Mesenchymal stem cell (in vitro differentiated cells and primary cell): ENCODE measurements at places on chromosomes 16 and 17.

DNA sequence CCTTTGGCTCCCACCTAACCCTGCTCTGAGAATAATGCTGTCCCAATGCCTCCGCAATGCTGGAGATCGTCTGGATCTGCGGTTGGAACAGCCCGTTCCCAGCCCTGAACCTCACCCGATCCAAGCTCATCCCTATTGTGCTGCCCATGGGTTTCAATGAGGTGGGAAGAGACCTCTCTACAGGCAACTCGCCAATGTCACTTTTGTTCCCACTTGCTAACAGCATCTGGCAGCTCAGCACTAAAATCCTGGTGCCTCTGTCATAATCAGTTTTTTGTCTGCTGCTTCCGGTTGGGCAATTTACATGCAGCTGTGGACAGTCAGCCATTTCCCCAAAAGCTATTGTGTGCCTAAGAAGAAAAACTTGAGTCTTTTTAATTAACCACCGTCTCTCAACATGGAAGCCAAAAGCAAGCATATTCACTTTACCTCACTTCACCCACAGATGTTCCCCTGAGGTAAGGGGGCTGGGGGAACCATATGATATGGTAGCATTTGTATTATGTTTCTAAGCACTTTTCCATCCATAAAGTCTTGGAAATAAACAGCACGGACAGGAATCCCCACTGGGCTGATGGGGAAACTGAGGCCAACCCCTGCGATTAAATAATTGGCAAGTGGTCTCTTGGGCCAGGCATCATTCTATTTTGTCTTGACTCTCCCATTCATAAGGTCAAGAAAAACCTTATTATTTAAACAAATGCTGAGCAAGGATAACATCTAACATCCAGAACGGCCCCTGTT lies 159.2 kb upstream of the CDH5 start:
- no peak for DNase-seq

DNA sequence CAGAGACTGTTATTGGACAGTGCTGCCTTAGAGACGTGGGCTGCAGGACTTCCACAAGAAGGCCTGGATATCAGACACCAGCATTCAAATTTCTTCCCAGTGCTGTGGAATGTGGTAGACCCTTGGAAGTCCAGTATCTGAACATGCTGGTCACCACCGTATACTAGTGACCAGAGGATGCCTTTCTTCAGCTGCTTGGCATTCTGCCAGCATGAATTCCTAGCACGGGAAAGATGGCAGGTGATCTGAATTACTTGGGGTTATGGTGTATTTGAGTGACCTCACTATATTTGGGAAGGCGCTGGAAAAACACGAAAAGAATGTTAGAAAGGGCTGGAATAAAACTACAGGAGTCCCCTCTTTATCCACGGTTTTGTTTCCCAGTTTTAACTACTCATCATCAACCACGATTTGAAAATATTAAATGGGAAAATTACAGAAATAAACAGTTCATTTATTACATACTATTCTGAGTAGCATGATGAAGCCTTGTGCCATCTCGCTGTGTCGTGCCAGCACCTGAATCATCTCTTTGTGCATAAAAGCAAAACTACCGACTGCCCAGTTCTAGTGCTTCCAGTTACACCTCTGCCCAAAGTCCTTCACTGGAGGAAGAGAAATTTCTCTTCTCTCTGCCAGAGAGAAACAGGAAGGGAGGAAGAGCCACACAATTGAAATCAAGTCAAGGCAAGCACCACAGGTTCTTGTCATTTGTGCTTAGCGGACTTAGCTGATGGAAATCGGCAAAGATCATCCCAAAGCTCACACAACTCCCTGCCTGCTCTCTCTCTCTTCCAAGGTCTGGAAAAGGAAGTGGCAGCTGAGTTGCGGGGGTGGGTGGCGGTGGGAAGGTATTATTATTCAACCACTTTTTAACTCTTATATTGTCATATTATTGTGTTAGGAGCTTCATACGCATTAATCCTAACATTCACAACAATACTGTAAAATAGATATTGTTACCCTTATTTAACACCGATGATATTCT lies 1.4 kb upstream of the CHST4 start:
- no peak for DNase-seq

- DNase-seq, result no peak
These were observed 19.3 kb downstream of the CD2BP2 start for GRCh38 chr16:30335598-30336474.

- DNase-seq, result no peak
These were observed 8.8 kb downstream of the ST3GAL2 start for GRCh38 chr16:70429888-70430666.
